GM19239 (cell line): ENCODE measurements at places on chromosomes 13 and 19.

DNA sequence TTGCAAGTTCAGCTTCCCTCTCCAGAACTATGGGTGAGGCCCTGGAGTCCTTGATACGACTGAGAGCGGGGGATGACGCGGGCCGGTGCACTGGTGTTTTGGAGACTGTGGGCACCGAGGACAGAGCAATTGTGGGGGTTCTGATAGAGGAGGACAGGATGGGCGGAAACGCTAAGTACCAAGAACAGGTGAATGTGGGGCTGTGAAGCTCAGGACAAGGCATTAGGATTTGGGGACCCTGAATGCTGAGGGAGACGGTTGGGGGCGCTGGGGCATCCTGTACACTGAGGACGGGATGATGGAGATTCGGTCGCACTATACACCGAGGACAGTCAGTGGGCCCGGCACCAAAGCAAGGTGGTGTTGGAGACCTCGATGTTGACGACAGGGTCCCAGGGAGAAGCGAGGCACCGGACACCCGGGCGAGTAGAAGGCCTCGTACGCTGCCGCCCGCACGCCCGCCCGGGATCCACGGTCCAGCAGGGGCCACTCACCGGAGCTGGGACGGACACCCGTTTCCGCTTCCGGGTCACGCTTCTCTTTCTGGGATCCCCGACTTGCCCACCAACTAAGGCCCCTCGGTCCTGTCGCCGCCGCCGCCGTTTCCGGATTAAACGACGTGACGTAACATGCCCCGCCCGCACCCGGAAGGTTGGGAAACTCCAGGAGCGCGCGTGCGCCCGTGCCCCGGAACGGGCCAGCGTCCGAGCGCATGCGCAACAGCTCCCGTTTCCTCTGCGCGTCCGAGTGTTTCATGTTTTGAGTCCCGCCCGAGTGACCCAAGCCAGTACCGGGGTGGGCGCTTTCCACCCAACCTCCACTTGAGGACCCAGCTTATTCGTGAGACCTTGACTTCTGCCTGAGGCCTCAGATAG is at the start of gene CHMP2A:
Gene CHMP2A, minus strand, starts transcription at position 612 of the 875 bp plus-strand sequence. CDS start 893 bp downstream, outside the sequence.
- DNase-seq, result peak; percentile 87

GRCh38 chr13:111657013-111657412 is 336.6 kb downstream of the TEX29 start:
- no peak for DNase-seq

DNA sequence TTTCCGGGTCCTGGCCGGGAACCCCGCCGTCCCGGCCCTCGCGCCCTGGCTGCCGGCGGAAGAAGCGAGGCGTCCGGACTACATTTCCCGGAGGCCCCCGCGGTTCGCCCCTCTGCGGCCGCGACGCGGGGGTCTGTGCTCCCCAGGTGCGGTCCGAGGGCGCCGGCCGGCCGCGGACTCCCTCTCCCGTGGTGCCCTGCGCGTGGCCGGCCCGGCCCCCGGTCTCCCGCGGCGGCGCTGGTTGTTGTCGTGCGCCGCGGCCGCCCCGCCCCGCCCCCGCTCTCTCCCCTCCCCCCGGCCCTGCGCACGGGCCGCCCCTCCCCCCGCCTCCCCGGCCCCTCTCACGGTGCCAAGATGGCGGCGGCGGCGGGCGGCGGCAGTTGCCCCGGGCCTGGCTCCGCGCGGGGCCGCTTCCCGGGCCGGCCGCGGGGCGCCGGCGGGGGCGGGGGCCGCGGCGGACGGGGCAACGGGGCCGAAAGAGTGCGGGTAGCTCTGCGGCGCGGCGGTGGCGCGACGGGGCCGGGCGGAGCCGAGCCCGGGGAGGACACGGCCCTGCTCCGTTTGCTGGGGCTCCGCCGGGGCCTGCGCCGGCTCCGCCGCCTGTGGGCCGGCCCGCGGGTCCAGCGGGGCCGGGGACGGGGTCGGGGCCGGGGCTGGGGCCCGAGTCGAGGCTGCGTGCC is at the start of gene KMT2B:
Gene KMT2B, plus strand, starts transcription at position 339 of the 680 bp plus-strand sequence. Its CDS starts 16 bp downstream, at position 355.
- DNase-seq, result peak; percentile 97

GRCh38 chr19:44587963-44588770 is 25.2 kb upstream of the IGSF23 start:
- no peak for DNase-seq

- DNase-seq, result no peak
Measured at GRCh38 chr13:31653730-31654129, 85.6 kb upstream of the RXFP2 start.

DNA sequence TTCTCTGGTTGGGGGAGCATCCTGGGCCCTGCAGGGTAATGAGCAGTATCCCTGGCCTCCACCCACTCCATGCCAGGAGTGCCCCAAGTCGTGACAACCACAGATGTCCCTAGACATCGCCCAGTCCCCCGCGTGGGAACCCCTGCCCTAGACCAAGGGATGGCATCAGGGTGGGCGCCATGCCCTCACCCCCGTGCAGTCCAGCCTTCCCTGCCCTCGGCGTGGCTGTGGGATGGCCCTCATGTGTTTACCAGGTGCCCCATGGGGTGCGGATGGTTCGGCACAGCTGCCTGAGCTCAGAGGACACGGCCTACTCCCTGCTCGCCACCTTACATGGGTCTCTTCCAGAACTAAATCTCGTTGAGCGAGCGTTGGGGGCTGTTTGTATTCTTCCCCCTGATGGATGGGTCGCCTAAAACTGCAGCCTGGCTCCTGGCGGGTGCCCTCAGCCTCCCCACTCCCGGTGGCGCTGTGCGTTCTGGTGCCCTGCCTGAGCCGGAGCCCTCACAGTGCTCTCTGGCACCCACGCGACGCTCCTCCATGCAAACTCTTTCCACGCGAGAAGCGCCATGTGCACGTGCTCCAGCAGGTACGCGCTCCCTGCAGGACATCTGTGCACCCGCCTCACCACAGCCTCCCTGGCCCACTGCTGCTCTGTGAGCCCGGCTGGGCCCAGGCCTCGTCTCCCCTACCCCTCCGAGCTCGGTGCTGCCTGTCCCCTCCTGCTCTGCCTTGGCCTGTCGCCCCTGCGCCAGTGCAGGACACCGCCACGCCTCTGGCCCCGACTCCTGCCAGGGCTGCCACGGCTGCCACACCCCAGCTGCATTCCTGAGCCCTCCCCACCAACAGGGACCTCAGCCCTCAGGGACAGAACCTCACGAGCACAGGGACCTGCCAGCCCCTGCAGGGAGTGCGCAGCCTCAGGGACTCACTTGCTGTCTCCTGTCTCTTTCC is 145.0 kb downstream of the KDM4B start:
- DNase-seq, result no peak

DNA sequence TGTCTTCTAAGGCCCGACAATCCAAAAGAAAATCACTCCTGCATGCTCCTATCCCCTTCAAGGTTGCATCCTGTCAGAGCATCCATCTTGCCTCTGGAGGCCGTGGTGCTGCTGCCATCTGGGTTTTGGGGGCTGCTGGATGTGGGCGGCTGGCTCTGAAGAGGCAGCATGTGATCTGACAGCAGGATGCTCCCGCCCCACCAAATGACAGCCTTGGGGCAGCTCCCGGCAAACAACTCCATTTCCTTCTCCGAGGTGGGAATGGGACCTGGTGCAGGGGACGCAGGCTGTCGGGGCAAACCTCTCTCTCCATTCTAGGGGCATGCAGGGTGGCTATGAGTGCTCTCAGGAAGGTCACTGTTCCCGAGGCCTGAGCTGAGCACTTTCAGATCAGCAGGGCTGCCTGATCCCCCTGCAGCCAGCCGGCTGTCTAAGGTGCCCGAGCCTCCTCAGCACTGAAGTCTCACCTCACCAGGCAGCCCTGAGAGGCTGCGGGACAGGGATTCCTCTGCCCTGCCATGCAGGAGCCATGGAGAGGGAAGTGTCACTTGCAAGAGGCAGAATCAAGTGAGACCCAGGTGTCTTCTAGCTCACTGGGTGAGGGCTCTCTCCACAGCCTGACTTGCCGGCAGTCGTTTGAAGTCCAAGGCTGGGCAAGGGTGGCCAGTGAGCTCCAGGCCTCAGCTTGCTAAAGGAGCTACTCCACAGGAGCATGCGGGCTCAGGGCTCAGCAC is 28.8 kb downstream of the TSSK6 start:
- DNase-seq, result no peak

DNA sequence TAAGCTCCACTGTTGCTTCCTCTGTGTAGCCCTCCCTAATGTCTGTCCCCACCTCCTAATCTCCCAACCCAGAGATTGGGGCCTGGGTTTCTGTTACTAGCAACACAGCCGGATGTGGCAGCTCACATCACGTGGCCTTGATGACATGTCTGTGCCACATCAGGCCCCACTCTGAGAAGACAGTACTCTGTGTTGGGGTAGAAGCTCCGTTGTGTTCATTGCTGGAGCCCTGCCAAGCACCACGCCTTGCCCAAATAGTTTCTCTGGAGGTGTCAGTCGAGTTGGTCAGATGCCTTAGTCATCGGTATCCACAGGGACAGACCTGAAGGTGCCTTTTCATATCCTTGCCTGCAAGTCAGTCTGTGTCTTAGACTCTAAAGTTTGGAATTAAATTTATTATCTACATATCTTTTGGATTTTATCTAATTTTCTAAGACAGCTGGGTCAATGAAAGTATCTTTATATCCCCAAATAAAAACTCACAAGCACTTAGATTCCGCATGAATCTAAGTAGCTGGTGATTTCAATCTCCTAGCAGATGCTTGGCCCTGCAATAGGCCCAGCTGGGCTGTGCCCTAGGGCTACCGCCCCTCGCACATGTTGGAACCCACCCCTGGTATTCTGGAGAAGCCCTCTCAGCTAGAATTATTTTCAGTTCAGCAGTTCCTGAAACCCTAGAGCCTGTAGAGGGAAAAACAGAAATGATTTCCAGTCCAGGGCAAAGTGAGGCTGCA is 204.0 kb upstream of the TSHZ3 start:
- DNase-seq, result no peak
